ENCODE measurements at places on chromosomes 5 and 9. TPM values are rescaled to one million over a fixed set of nuclear protein-coding genes. Genes with fewer than 3 reads are reported as not detected.

SPOCK1 gene
- total RNA-seq, result 24.2 TPM

GPRIN1 gene
- 9.3 TPM for total RNA-seq

TBC1D13 gene
- 17.1 TPM for total RNA-seq

ACOT12 gene
- total RNA-seq, result 0.08 TPM

PCDHGB2 gene
- 0.11 TPM for total RNA-seq

LCN9 gene
- total RNA-seq, result 0.14 TPM

PCDHGA12 gene
- total RNA-seq, result not detected

NTNG2 gene
- total RNA-seq, result 0.57 TPM

ITGA2 gene
- 13.9 TPM for total RNA-seq

BARHL1 gene
- not detected for total RNA-seq

NKD2 gene
- total RNA-seq, result 23.2 TPM

PLPPR1 gene
- not detected for total RNA-seq

CDC20B gene
- total RNA-seq, result 0.08 TPM

TRIP13 gene
- total RNA-seq, result 74.5 TPM

PCDHB14 gene
- total RNA-seq, result 0.06 TPM

SLC36A2 gene
- not detected for total RNA-seq

IL17B gene
- not detected for total RNA-seq

PTGES gene
- 174 TPM for total RNA-seq

KCNIP1 gene
- total RNA-seq, result not detected

Measured in A549 treated with dexamethasone at 1 μM for 4 hours (cell line).